GM10248 (cell line): ENCODE measurements at places on chromosomes 6 and 20.

DNA sequence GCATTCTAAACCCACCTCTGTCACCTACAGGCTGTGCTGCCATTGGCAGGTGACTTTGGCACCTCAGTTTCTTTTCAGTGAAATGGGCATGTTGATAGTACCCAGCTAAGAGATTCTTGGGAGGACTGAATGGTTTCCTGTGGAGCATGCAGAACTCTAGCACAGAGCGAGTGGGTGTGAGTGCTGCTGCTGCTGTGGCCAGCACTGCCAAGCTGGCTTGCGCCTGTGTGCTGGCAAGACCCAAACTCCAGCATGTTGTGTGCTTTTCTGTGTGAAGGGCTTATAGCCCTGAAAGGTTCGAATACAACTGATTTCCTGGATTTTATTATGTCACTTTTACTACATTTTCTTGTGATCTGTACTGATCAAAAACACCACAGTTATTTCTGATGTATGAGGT, 78.1 kb upstream of the KIF25 start:
- DNase-seq = no peak

DNA sequence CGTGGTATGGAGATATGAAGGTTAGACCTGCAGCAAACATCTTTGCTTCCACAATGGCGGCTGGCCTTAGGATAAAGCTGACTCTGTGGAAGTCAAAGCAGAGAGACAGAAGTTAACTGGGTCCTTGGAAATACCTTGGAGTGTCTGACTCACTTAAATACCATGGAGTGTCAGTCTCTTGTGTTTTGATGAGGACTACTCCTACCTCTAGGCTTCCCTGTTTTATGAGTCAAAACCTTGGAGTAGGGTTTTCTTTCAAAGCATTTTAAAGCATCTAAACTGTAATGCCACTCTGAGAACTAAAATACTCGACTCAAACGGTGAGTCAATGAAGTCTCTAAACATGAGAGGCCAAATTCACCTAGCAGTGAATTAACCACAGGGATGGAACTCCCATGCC, 329.1 kb downstream of the SAMD5 start:
- no peak for DNase-seq

DNA sequence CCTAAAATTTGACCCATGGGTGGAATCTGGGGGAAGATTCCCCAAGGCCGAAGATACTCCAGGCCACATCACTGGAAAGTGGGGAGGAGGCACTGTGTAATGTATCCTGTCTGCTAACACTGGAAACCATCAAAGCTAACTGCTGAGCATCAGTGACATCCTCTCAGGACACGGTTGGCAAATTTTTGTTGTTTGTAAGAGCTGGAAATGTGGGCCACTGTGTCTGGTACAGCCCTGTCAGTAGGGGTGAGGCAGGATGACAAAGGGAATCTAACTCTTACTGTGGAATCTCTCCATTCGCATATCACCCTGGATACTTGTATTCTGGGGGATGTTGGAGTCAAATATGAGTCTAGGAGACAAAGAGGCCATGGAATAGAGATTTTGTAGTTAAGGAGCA, 17.0 kb upstream of the CLPSL2 start:
- no peak for DNase-seq

GRCh38 chr20:5313916-5314315, 2.8 kb downstream of the PROKR2 start:
- no peak for DNase-seq

GRCh38 chr20:47735412-47736400, 49.6 kb downstream of the SULF2 start:
- no peak for DNase-seq

DNA sequence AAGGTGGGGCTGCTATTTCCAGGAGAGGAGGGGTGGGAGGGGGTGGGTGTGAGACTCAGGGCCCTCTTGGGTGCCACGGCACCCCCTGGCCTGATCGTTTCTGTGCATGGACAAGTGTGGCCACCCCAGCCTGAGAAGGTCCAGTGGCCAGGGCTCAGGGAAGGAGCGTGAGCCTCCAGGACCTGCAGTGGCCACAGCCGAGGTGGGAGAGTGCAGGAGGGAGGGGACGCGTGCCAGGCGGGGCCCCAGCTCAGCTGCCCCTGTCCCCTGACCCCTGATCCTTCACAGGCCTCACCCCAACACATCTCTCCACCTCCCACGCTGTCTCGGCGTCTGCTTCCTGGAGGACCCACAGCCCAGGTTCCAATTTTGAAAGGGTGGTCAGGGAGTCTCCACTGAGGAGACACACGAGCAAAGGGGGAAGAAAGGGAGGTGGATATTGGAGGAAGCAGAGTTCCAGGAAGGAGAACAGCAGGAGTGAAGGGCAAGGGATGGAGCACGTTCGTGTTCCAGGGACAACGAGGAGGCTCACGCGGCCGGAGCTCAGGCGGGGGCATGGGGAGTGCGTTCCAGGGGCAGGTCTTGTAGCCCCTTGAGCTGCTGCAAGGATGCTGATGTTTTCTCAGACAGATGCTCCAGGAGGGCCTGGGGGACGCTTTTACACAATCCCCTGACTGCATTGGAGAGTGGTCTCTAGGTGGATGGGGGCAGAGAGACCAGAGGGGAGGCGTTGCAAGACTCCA, 4.2 kb upstream of the HRH3 start:
- DNase-seq = no peak

GRCh38 chr6:30364591-30364990, 19.6 kb downstream of the RPP21 start:
- no peak for DNase-seq

GRCh38 chr6:108277831-108278230, 17.0 kb upstream of the SNX3 start:
- DNase-seq = no peak

DNA sequence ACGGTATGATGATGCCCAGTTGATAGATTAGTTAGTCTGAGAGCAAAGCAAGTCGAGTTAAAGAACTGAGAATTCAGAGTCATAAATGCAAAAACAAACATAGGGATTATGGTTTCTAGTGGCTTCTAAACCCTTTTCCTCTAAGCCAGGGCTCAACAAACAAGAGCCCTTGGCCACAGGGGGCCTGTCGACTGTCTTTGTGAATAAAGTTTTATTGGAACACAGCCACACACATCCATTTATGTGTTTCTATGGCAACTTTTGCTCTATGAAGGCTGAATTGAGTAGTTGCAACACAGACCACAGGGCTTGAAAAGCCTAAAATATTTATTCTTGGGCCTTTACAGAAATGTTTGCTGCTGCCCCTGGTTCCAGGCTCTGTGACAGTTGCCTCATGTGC, 76.2 kb downstream of the SLC24A3 start:
- no peak for DNase-seq

GRCh38 chr20:18790787-18791186, 22.8 kb upstream of the SCP2D1 start:
- DNase-seq = no peak

DNA sequence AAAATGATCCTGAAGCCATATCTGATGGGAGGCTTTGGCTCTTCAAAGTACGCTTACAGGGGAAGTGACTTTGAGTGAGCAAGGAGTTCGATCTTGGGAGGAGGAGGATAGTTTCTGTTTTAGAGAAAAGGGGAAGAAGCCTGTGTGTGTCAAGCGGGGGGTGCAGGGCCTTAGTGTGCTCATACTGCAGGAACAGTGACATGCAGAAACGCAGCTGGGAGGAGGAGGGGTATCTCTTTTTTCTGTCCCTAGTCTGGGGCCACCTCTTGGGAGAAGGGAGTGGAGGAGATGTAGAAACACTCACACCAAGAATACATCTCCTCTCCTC, 19.8 kb downstream of the SIRPD start:
- peak; percentile 54 for DNase-seq

DNA sequence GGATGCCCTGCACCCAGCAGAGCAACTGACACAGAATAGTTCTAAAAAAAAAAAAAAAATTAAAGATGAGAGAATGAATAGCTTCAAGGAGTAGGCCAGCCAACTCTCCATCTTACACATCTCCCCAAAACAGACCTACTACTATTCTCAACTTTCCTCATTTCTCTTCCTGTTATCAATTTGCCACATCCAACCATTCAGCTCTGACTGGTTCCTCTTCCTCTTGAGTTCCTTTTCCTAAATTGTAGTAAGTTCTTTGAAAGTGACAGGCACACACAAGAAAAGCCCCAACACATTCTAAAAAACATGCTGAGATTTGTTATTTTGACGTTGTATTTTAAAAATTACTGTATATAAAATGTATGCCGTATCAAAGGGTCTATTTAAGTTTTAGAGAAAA, 117.2 kb downstream of the PDSS2 start:
- DNase-seq = no peak

GRCh38 chr6:130655586-130655985, 171.6 kb upstream of the SMLR1 start:
- no peak for DNase-seq

GRCh38 chr6:88987922-88988321, 24.5 kb upstream of the RNGTT start:
- no peak for DNase-seq

DNA sequence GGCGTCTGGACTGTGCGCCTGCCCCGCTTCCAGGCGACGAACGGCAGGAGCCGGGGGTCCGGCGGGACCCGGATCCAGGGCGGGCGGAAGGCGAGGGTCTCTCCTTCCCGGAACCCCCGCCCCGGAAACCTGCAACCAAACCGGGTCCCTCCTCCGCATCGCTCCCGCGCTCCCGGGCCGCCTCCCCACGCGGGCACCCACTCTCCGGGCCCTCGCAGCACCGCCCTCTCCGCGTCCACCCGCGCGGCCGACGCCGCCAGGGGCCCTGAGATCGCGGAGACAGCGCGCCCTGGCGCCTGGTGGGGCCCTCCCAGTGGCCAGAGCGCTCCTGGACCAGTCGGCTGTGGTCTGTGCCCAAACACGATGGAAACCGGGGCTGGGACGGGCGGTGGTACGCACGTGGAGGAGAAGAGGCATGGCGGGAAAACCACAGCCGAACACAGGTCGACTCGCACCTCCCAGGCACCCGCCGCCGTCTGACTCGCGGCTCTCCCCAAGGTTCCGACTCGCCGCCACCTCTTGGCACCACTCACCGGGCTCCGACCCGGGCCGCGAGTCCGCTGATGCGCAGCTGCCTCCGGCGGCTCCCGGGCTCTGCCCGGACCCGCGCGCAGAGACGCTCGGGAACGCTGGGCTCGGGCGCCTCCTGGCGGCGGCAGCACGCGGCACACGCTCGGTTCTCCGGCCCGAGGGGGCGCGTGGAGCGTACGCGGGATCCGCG, 7.9 kb downstream of the NKX2-2 start:
- DNase-seq = peak; percentile 80
